ENCODE measurements at places on chromosomes 4 and X. TPM values are rescaled to one million over a fixed set of nuclear protein-coding genes. Genes with fewer than 3 reads are reported as not detected.

Gene CLGN
- 7.9 TPM for total RNA-seq

Gene ARHGAP36
- total RNA-seq = not detected

Gene MAML3
- 4.3 TPM for total RNA-seq

Gene GPR82
- total RNA-seq = not detected

Gene AADAT
- total RNA-seq = 2.7 TPM

- H3K27ac ChIP-seq = no peak overlapping the region
- H3K4me1 ChIP-seq = no peaks in the 10 kb centered on the region
- H3K36me3 ChIP-seq = no peaks in the 10 kb centered on the region
- DNase-seq = no peak
Observed at GRCh38 chrX:136747003-136747986, 33.4 kb downstream of the ARHGEF6 start.

- H3K4me1 ChIP-seq = no peaks in the 10 kb centered on the region
- H3K4me3 ChIP-seq = no peak overlapping the region
- DNase-seq = no peak
- H3K27me3 ChIP-seq = no peaks in the 10 kb centered on the region
- no peak overlapping the region for H3K27ac ChIP-seq
- no peaks in the 10 kb centered on the region for H3K36me3 ChIP-seq
Observed at GRCh38 chr4:4720646-4721045, 138.8 kb upstream of the MSX1 start.

- no peak for DNase-seq
- H3K36me3 ChIP-seq = no peaks in the 10 kb centered on the region
- H3K27ac ChIP-seq = no peak overlapping the region
- no peaks in the 10 kb centered on the region for H3K4me1 ChIP-seq
- H3K27me3 ChIP-seq = no peaks in the 10 kb centered on the region
Observed at GRCh38 chr4:60259781-60260180, 940.3 kb upstream of the ADGRL3 start.

- H3K4me3 ChIP-seq = peak overlapping the region; percentile 55
- peak overlapping the region; percentile 94 for H3K27ac ChIP-seq
- no peaks in the 10 kb centered on the region for H3K36me3 ChIP-seq
- no peak for DNase-seq
- H3K4me1 ChIP-seq = peaks cover 45% of the 10 kb centered on the region
Observed at GRCh38 chrX:38871129-38872029, 70.1 kb downstream of the MID1IP1 start.

- no peak overlapping the region for H3K27ac ChIP-seq
- H3K4me3 ChIP-seq = no peak overlapping the region
- H3K36me3 ChIP-seq = no peaks in the 10 kb centered on the region
- no peaks in the 10 kb centered on the region for H3K27me3 ChIP-seq
- peaks cover 12% of the 10 kb centered on the region for H3K4me1 ChIP-seq
- DNase-seq = peak; percentile 6
Observed at GRCh38 chr4:122702939-122703338, 29.6 kb upstream of the BBS12 start.

DNA sequence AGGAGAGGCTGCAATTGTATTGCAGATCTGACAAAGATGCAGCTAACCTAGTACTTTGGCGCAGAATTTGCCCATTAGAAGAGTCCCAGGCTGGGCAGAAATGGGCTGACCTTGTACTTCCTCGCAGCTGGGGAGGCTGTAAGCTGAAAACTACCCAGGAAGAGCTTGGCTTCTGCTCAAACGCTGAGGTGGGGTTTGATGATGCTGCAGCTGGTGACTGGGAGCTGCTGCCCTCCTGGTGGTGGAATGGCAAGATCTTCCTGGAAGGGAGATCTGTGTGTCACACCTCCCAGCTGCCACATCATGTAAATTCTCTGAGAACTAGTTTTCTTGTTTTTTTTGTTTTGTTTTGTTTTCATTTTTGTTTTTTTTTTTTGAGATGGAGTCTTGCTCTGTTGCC is 17.4 kb downstream of the CCNG2 start:
- H3K36me3 ChIP-seq = no peaks in the 10 kb centered on the region
- H3K4me3 ChIP-seq = no peak overlapping the region
- H3K27ac ChIP-seq = no peak overlapping the region

- H3K27me3 ChIP-seq = no peaks in the 10 kb centered on the region
- peak overlapping the region; percentile 59 for H3K4me3 ChIP-seq
- no peak for DNase-seq
- no peaks in the 10 kb centered on the region for H3K4me1 ChIP-seq
- no peak overlapping the region for H3K27ac ChIP-seq
Observed at GRCh38 chrX:119482041-119482440, 13.8 kb downstream of the SLC25A5 start.

- no peak overlapping the region for H3K27ac ChIP-seq
- H3K4me3 ChIP-seq = no peak overlapping the region
- no peak for DNase-seq
- no peaks in the 10 kb centered on the region for H3K36me3 ChIP-seq
- no peaks in the 10 kb centered on the region for H3K27me3 ChIP-seq
Observed at GRCh38 chr4:24683116-24683515, 98.8 kb upstream of the DHX15 start.

All from PC-3 (cell line).